ENCODE measurements at places on chromosomes 2 and 18. TPM values are rescaled to one million over a fixed set of nuclear protein-coding genes. Genes with fewer than 3 reads are reported as not detected.

The FIGN gene
- total RNA-seq: 1.5 TPM

The ERMN gene
- total RNA-seq: not detected

The PLB1 gene
- total RNA-seq: 1.3 TPM

The MGAT5 gene
- total RNA-seq: 32.7 TPM

DNA sequence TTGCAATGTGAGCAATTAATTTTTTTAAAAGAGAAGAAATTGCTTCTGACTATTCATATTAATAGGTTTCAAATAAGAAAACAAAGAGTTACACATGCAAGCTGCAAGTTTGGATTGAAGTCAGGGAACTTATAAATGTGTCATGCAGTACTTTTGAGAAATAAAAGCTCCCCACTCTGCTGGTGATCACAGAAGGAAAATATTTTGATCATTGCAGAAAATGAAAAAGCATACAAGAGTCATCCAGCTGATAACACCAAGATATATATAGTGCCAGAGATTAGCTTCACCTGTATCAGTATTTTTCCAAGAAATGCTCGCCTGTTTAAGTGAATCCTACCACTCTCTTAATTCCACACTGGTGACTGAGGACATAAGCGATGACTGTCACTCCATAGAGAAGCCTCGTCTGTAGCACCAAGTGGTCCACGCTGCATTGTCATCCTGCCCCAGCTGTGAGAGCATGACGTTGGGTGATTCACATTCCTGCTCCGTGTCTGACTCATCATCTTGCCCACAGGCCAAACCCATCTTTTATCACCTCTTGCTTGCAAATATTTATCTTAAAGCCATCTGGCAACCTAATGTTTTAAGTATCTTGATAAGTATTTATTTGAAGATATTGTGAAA, 178.0 kb downstream of the ASXL3 start:
- DNase-seq: peak; percentile 64
- no peaks in the 10 kb centered on the region for H3K27me3 ChIP-seq
- 0 out of 2 replicates have a peak, but pooled peaks cover 4% of the 10 kb centered on the region for H3K4me1 ChIP-seq
- H3K36me3 ChIP-seq: no peaks in the 10 kb centered on the region

GRCh38 chr18:58850786-58851469, 13.7 kb upstream of the ZNF532 start:
- H3K4me3 ChIP-seq: 0 out of 2 replicates have a peak overlapping the region, but pooled peaks have one; percentile 29
- peaks cover 37% of the 10 kb centered on the region for H3K4me1 ChIP-seq
- DNase-seq: no peak
- peak overlapping the region; percentile 97 for H3K27ac ChIP-seq
- H3K36me3 ChIP-seq: no peaks in the 10 kb centered on the region
- H3K27me3 ChIP-seq: no peaks in the 10 kb centered on the region

- H3K27me3 ChIP-seq: peaks cover 17% of the 10 kb centered on the region
- no peak overlapping the region for H3K4me3 ChIP-seq
- H3K36me3 ChIP-seq: no peaks in the 10 kb centered on the region
- no peak overlapping the region for H3K27ac ChIP-seq
- H3K4me1 ChIP-seq: no peaks in the 10 kb centered on the region
These were observed 67.5 kb downstream of the PLCL1 start for GRCh38 chr2:197871780-197872456.

DNA sequence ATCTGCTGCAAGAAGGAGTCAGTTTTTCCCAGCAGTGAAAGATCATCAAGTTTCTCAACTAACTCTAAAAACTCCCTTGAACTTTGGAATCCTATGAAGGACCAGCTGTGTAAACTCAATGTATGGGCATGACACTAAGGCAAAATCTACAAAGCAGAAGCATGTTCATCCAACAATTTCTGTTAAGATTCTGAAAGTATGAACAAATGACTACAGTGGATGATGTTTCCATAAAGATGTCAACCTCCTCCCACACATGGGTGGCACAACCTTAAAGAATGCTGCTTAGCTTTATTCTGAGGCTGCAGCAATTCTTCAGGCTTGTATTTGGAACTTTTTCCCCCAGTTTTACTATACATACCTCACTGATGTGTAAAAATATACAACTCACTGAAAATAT, 47.2 kb downstream of the WDR33 start:
- no peak for DNase-seq
- no peak overlapping the region for H3K27ac ChIP-seq
- no peak overlapping the region for H3K4me3 ChIP-seq
- no peaks in the 10 kb centered on the region for H3K27me3 ChIP-seq
- no peaks in the 10 kb centered on the region for H3K4me1 ChIP-seq

DNA sequence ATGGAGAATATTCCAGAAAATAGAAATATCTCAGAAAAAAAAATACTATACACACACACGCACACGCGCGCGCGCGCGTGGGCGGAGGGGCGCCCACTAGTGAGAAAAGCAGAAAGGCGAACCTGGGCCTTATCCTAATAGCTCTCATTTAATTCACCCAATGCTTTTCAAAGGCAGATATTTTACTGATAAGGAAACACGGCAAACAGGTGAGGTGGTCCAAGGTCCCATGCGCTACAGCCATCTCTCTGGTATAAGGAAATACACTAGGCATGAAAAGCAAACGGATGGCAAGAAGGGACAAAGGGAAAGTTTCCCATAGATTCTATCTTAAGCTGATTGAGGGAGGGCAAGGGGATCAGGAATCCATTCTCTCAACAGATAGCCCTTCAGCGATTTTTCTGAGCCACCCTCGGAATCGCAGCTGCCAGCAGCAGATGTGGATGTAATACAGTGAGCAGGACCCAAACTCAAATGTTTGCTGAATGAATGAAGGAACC, 136.7 kb downstream of the TMEM247 start:
- DNase-seq: peak; percentile 23
- H3K27me3 ChIP-seq: no peaks in the 10 kb centered on the region
- no peaks in the 10 kb centered on the region for H3K36me3 ChIP-seq
- peak overlapping the region; percentile 49 for H3K27ac ChIP-seq
- peak overlapping the region; percentile 87 for H3K4me3 ChIP-seq

DNA sequence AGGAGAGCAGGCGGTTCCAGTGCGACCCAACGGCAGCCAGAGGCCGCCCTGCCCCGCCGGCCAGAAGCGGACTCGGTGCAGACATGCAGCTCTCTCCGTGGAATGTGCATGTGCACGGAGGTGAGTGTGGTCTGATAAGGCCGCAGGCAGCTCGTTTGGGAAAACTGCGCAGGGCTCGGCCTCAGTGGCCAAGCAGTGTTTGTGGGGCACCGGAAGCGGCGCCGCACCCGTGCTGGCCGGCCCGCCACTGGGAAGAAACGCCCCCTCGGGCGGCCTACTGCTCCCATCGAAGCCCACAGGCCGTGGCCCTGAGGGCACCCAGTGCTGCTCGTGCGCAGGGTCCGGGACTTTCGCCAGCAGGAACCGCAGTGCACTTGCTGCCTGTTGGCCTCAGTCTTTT, 25.2 kb downstream of the PRELID3A start:
- H3K4me3 ChIP-seq: no peak overlapping the region
- H3K36me3 ChIP-seq: peaks cover 5% of the 10 kb centered on the region
- H3K27me3 ChIP-seq: no peaks in the 10 kb centered on the region

DNA sequence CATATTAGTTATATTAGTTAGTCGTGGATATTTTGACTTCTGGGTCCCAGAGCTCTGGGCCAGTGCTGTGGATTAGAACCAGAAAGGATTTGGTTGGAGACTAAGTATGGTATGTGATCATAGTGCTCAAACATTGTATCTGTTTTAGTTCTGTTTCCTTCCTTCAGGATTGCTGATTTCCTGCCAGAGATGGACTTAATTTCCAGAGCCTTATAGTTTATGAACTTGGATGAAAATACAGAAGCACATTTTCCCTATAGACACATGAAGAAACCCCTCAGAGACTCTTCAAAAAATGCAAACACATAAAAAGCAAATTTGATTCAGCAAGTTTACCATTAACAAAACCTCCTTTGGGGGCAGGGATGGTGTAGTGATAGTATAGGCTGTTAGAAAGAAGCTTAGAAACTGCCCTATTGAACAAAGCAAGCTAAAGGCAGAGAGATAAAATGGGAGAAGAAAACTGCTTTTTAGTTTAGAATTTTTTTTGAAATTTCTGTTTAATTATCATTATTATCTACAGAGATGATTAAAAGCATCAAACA, 88.7 kb upstream of the EFEMP1 start:
- no peak for DNase-seq
- H3K27me3 ChIP-seq: no peaks in the 10 kb centered on the region
- no peak overlapping the region for H3K4me3 ChIP-seq
- H3K36me3 ChIP-seq: no peaks in the 10 kb centered on the region

GRCh38 chr2:9655441-9656269, 24.9 kb upstream of the YWHAQ start:
- H3K27ac ChIP-seq: peak overlapping the region; percentile 88
- peak; percentile 84 for DNase-seq
- peak overlapping the region; percentile 20 for H3K4me3 ChIP-seq
- no peaks in the 10 kb centered on the region for H3K27me3 ChIP-seq

DNA sequence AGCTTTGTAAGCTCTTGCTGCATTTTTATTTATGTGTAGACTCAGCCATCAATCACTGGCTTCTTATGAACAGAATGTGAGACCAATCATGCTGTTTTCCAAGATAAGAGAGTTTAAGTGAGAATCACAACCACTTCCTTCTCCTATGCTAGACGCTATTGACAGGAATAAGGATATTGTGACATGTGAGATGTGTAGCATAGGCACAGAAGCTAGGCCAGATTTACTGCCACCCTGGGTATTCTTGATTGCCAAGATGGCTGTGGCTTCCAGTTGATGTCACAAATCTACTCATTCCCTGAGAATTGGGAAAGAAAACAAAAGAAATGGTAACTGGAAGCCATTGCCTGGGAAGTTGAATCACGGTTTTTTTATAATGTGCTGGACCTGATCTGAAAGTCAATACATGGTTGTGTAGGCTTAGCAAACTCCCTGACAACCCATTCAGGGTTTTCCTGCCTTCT, 49.9 kb downstream of the RAB27B start:
- peaks cover 11% of the 10 kb centered on the region for H3K4me1 ChIP-seq
- H3K36me3 ChIP-seq: no peaks in the 10 kb centered on the region
- no peak for DNase-seq
- H3K27ac ChIP-seq: no peak overlapping the region

DNA sequence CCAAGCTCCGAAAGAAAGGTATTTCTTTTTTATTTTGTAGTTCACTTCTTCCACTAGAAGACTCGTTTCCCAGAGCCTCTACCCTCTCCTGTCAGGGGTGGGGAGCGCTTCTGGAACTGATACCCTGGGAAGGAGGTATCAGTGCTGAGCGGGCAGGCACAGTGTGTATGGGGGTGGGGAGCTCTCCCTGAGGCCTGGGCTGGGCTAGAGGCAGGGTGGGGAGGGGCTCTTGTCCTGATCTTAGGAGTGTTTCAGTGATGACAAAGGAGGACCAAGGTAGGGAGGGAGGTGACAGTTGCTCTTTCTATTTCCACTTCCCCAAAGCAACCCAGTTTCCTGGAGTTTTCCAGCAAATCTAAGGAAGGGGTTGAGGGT, 65.4 kb downstream of the ARHGAP25 start:
- peaks cover 8% of the 10 kb centered on the region for H3K4me1 ChIP-seq
- no peak overlapping the region for H3K4me3 ChIP-seq
- no peak overlapping the region for H3K27ac ChIP-seq
- no peaks in the 10 kb centered on the region for H3K36me3 ChIP-seq

GRCh38 chr2:9331704-9332103, 91.6 kb downstream of the ITGB1BP1 start:
- DNase-seq: no peak
- no peak overlapping the region for H3K27ac ChIP-seq
- peaks cover 32% of the 10 kb centered on the region for H3K36me3 ChIP-seq
- H3K4me3 ChIP-seq: no peak overlapping the region
- H3K4me1 ChIP-seq: peaks cover 30% of the 10 kb centered on the region

All from PC-3 (cell line).